Caki2 (cell line): ENCODE measurements at places on chromosomes 5 and 9.

DNA sequence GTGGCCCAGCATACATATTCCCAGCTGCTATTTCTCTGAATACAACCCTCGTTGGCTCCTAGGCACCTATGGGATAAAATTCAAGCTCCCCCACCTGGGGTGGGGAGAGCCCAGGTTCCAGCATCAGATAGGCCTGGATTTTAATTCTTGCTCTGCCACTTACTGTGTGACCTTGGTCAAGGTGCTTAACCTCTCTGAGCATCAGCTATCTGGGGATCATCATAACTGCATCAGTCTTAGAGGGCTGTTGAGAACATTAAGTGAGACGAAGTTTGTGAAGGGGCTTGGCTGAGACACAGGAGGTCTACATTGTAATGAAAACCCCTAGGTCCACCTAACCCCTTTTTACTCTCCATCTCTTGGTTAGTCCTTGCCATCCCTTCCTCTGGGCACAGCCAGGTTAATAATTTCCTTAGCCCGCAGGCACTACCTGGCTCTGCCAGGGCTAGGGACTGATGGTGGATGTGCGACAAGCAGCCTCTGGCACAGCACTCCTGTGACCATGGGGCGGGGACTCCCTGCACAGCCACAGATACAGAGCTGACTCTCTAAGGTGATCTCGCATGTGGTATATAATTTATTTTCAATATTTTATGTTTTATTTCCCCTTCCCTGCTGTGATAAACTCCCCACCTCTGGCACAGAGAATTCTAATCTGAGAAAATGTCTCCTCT lies 68.7 kb downstream of the CRB2 start:
- DNase-seq, result no peak

DNA sequence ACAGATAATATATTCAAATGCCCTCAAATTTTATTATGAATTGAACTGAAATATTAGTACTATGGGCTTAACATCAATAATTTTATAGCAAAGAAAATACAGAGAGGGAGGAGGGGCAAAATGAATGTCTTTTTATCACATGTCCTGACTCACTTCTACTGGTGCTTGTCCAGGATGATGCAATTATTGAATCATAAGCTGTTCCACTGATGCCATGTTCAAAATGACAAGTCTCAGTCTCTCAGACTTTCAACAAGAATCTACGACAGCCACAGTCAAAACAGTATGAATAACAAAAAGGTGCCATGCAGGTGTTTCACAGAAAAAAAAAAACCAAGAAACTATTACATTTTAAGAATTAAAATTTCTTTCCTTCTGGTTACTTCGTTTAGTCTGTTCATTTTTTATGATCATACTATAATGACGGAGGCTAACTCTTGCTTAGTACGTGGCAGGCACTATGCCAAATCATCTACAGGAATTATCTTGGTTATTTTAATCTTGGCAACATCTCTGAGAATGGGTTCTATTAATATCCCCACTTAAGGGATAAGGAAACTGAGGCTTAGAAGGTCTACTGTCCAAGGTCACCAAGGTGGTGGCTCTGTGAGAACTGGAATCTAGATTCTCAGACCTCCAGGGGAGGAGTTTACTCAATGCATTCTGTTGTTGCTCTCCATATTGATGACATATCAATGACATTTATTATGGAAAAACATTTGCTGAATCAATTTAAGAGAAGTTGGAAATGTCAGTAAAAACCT lies 61.5 kb downstream of the NR3C1 start:
- no peak for DNase-seq

DNA sequence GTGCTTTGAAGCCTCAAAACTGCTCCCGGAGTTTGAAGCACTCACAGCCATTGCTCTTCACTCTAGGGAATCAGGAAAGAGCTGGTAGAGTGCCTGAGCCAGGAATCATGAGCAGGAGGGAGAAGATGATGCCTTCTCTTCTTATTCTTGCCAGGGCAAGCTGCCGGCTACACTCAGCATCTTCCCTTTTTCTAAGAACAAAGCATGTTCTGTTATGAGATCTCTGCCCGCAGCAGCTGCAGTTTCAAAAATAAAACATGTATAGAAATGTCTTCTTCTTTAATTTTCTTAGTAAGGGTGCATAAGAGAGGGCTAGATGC lies 57.9 kb upstream of the RICTOR start:
- DNase-seq, result no peak

GRCh38 chr9:136695955-136696354 lies 8.7 kb upstream of the AGPAT2 start:
- DNase-seq, result no peak

- no peak for DNase-seq
Measured at GRCh38 chr5:5405441-5405840, 17.0 kb upstream of the ICE1 start.

DNA sequence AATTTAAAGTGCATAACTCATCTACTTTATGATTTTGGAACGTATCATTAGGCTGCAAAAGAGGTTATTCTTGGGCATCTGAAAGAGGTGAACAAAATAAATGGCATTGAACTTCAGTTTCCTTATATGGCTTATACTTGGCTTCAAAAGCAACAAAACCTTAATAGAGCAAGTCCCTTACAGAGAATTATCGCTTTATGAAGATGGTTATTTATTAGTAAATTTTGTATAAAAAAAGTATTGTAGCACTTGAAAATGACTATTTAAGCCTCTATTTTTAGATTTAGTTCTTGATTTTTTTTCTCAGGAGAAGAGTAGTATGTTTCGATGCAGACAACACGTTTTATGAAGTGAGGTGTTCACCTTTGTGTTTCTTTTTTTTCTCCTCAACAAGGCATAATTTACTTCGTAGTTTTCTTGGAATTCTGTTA lies 2.0 kb downstream of the ERBIN start:
- DNase-seq, result no peak

DNA sequence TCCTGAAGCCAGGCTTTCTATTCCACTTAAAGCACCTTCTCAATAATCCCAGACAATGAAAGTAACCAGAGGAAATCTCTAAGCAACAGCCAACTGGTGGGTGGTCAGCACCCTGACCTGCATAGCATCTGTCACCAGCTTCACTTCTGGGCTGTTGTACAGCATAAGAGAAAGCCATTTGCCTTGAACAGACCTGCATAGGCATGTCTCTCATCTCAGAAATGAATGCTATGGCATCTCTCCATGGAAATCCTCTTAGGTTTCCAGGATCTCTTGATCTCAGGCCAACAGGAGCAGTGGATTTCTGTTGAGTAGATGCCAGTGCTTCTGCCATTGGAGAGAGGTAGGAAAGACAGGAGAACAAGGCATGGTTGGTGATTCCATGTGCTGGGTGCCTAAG lies 213.6 kb downstream of the GRIA1 start:
- DNase-seq, result no peak

GRCh38 chr5:95113489-95113888 lies 171.4 kb downstream of the MCTP1 start:
- peak; percentile 6 for DNase-seq

GRCh38 chr5:177500685-177501522 lies 3.5 kb upstream of the PDLIM7 start:
- peak; percentile 71 for DNase-seq

DNA sequence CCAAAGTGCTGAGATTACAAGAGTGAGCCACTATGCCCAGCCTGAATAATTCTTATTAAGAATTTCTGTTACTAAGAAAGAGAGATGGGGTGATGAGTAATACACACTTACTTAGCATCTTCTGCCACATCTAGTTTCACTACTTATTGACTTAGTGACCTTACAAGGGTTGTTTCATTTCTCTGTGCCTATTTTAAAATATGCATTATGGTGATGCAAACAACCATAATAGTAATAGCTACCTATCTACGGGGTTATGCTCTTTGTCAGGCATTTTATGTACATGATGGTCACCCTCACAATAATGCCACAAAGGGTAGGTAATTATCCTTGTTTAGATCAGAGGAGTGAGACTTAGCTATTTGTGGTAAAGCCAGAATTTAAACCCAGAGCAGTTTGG lies 499.0 kb upstream of the SGCD start:
- no peak for DNase-seq

- DNase-seq, result no peak
Measured at GRCh38 chr5:38367410-38367809, 109.1 kb downstream of the EGFLAM start.

GRCh38 chr5:120538149-120538548 lies 74.0 kb downstream of the PRR16 start:
- no peak for DNase-seq

DNA sequence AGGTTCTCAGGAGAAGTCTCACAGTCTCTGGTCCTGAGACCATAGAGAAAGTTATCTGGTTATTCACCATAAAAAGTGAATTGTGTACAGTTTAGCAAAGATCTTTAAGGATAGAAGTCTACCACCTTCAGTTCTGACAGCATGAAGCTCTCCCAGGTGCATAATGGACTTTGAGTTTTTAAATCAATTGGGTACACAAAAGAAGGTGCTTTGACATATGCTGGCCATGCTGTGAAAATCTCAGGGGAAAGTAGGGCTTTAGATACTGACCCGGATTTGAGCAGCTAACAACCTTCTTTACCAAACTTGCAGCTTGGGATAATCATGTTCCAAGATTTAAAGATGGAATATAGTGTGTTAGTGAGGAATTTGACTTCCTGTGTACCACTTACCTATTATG lies 264.2 kb downstream of the ZSWIM6 start:
- no peak for DNase-seq

- no peak for DNase-seq
Measured at GRCh38 chr5:80389580-80389979, 18.3 kb upstream of the ZFYVE16 start.

DNA sequence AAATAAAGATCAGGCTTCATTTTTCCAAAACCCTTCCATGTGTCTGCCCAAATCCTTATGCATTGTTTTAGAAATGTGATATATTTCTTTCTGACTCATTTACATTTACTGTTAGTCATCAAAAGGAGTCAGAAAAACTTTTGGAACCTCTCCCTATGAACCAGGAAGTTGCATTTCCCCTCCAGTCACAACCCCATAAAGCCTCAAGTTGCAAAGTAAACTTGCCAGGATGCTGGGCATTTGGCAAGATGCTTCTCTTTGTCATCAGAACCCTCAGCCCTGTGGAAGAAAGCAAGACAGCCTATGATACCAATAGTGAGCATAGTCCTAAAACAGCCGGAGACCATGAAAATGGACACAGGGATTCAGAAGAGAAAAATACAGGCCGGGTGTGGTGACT lies 84.2 kb downstream of the MUSK start:
- peak; percentile 50 for DNase-seq

GRCh38 chr5:136776022-136776927 lies 410.9 kb upstream of the TRPC7 start:
- no peak for DNase-seq

- DNase-seq, result peak; percentile 25
Measured at GRCh38 chr5:176647843-176648473, 674 bp downstream of the TSPAN17 start.

DNA sequence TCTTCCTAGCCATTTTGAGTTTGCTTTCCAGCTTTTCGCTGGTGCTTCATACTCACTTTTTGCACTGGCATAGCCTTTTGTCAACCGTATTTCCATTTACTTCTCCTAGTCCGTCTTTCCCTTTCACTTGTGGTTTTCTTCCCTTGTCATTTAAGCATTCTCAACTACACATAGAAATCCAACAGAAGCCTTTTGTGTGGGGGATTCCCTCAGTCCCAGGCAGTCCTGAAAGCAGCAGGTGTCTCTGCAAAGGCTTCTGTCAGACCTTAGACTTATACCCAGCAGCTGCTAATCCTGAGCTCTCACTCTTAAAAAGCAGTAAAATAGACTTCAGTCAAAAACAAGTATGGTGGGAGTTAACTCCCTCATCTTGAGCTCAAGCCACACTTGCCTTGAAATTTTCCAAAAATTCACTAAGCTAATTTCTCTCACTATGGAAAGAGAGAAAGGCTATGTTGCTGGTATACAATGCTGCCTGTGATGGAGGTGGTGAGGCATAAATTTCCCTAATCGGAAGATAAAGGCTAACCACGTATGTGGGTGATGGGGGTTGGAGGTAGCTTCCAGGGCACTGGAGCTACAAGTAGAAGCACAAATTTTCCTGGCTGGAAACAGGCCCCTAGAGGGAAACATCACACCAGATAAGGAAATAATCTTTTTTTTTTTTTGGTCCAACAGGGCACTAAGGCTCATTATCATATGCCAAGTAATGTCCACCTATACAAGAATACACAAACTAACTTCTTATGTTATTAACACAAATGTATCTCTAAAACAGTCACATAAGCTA lies 34.8 kb upstream of the IFNK start:
- no peak for DNase-seq

DNA sequence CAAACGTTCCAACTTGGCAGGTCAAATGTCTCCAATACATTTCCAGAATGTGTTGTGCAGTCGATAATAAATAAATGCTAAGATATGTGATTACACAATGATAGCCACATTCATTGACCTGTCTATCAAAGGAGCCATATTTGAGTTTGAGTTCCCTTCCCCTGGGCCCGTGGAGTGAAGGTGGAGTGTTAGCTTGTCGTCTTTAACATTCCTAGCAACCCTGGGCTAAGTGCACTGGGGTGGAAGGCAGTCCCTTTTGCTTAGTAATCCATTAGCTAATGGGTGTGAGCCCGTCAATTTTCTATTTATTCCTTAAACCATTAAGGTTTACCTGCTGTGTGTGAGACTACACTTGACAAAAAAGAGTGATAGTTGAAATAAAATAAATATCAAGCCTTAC lies 415.2 kb downstream of the EBF1 start:
- DNase-seq, result no peak

GRCh38 chr9:101400120-101400519 lies 1.5 kb downstream of the ZNF189 start:
- no peak for DNase-seq

- DNase-seq, result no peak
Measured at GRCh38 chr5:125152044-125152443, 405.6 kb upstream of the ZNF608 start.

GRCh38 chr5:126776499-126777256 lies at the start of gene LMNB1:
LMNB1 (plus strand) TSS chr5:126777136; CDS start chr5:126777509, 373 bp downstream.
- peak; percentile 99 for DNase-seq

- no peak for DNase-seq
Measured at GRCh38 chr9:125749287-125749935, 2.2 kb downstream of the PBX3 start.

- DNase-seq, result peak; percentile 96
Measured at GRCh38 chr5:177447611-177448243, 1.1 kb downstream of the PRR7 start.
